ENCODE measurements at places on chromosomes 7 and 10. TPM values are rescaled to one million over a fixed set of nuclear protein-coding genes. Genes with fewer than 3 reads are reported as not detected.

DNA sequence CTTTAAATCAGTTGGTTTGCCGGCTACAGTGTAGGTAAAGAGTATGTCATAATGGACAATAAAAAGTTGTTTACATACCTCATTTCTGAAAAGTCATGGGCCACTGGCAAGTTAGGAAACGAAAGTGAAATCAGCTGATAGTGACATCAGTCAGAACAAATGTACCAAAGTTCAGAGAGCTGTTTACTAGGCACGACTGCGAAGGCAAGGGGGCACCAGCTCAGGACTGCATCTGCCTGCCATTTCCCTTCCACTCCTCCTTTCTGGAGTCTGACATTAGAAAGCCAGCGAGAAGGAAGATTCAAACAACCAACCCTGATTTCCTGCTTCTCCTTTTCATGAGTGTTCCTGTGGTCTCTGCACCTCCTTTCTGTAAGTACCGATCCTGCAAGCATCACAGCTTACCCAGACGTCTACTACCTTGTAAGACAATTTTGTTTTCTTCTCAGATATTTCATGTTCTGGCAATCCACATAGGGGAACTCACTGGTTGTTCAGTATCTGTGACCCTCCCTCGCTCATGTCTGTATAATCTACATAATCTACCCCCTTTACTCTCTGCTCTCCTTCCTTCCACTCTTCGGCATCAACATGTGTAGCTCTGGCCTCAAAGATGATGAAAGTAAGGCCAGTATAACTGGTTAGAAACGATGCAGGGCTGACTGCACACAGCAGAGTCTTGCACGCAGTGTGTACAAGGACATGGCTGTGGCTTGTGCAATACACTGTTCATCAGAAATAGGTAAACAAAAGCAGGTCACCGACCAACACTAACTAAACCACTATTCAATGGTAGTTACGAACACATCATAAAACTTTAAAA lies at the start of gene TMEM140:
TMEM140 (plus strand) TSS at position 174 of the 823 bp plus-strand sequence. CDS start 16,370 bp downstream, outside the sequence.
- no peak for DNase-seq
- H3K36me3 ChIP-seq = no peaks in the 10 kb centered on the region
- H3K4me3 ChIP-seq = no peak within 1 kb of the TSS
- no peaks in the 10 kb centered on the region for H3K4me1 ChIP-seq
- H3K27ac ChIP-seq = no peak within 1 kb of the TSS

DNA sequence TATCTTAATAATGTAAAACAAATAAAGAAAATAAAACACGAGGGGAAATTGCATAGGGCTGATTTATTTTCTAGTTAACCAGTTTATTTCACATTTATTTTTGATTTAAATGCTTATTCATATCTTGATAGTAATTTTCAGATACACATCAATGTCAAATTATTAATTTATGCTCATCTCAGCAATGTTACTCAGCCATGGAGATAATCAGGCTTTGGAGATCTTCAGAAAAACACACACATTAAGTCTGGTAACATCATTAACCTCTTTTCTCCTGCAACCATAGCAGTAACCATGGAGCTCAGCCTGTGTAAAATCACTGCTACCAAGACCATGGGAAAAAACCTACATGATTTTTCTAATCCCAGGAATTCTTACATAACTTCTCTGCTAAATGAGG lies 31.9 kb upstream of the TBX20 start:
- H3K36me3 ChIP-seq = peaks cover 13% of the 10 kb centered on the region
- H3K4me3 ChIP-seq = no peak overlapping the region
- DNase-seq = no peak
- H3K27ac ChIP-seq = no peak overlapping the region
- peaks cover 3% of the 10 kb centered on the region for H3K4me1 ChIP-seq
- H3K27me3 ChIP-seq = peaks cover 2% of the 10 kb centered on the region

- H3K27ac ChIP-seq = no peak overlapping the region
- H3K4me3 ChIP-seq = no peak overlapping the region
- peaks cover 4% of the 10 kb centered on the region for H3K27me3 ChIP-seq
- H3K36me3 ChIP-seq = peaks cover 8% of the 10 kb centered on the region
- H3K4me1 ChIP-seq = peaks cover 6% of the 10 kb centered on the region
Measured at GRCh38 chr10:63977329-63977923, 456.2 kb downstream of the REEP3 start.

GRCh38 chr10:103498936-103499638 lies 5.6 kb downstream of the NEURL1 start:
- no peak overlapping the region for H3K27ac ChIP-seq
- no peaks in the 10 kb centered on the region for H3K36me3 ChIP-seq
- no peak overlapping the region for H3K4me3 ChIP-seq
- DNase-seq = no peak
- peaks cover 21% of the 10 kb centered on the region for H3K27me3 ChIP-seq

DNA sequence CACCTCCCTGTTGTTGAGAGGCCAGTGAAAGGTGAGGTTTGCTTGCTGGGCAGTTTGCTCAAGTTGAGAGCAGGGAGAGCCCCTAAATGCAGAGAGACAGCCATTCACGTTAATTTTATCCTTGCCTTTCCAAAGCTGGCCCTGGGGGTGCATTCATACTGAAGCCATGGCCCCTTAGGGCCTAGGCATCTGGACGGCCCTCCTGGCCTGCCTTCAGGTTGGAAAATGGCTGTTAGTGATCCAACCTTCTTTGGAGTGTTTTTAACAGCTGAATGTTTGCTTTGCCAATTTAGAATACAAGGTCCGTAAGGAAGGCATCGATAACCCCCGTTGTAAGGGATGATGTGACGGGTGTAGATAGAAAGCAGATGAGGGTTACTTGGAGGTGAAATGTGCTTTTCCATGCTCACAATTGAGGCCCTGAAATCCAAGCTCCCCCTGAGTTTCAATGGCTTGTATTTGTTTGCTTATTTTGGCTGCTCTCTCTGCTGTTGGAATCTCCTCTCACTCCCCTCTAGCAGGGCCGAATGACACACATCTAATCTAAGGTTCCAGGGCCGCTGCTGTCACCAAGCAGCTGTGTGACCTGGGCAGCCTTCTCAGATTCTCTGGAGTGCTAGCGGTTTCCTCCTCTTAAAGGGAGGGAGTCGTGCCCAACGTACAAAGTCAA lies 171.6 kb upstream of the MKI67 start:
- peaks cover 1% of the 10 kb centered on the region for H3K4me1 ChIP-seq
- DNase-seq = no peak
- H3K36me3 ChIP-seq = peaks cover 13% of the 10 kb centered on the region
- no peak overlapping the region for H3K4me3 ChIP-seq
- no peaks in the 10 kb centered on the region for H3K27me3 ChIP-seq

DNA sequence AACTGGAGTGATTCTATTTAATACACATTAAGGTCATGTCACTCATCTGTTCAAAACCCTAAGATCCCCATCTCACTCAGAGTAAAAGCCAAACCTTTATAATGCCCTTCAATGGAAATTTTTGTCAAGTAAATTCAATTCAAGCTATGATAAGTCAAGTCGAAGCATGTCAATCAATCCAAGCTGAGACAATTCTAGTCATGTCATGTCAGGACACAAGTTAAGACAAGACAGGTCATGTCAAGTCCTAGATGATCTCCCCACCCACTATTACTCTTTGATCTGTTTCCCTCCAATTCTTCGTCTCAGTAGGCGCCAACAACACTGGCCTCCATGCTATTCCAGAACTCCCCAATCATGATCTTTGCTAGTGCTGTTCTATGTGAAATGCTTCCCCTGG lies 141.4 kb downstream of the MAGI2 start:
- no peaks in the 10 kb centered on the region for H3K27me3 ChIP-seq
- no peaks in the 10 kb centered on the region for H3K36me3 ChIP-seq
- no peak overlapping the region for H3K27ac ChIP-seq
- H3K4me1 ChIP-seq = no peaks in the 10 kb centered on the region

DNA sequence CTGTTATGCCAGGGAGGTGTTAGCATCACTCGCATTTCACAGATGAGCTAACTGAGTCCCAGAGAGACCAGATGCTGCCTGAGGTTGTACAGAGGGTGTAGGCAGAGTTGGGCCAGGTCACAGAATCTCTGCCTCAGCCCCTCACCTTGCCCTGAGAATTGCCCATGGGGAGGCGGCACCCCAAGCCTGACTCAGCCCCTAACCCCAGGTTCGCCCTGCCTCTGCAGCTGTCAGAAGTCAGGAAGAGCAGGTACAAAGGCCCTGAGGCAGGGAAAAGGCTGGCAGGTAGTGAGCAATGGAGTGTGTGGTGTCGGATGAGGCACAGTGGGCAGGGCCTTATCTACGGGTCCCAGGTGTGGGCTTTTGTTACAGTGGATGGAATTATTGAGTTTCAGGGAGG lies 79.4 kb downstream of the MYL10 start:
- no peak overlapping the region for H3K27ac ChIP-seq
- H3K36me3 ChIP-seq = no peaks in the 10 kb centered on the region
- H3K27me3 ChIP-seq = peaks cover 8% of the 10 kb centered on the region

GRCh38 chr10:94344522-94345122 lies 18.1 kb downstream of the NOC3L start:
- no peak overlapping the region for H3K4me3 ChIP-seq
- H3K27ac ChIP-seq = no peak overlapping the region
- no peak for DNase-seq
- H3K27me3 ChIP-seq = no peaks in the 10 kb centered on the region
- no peaks in the 10 kb centered on the region for H3K36me3 ChIP-seq

DNA sequence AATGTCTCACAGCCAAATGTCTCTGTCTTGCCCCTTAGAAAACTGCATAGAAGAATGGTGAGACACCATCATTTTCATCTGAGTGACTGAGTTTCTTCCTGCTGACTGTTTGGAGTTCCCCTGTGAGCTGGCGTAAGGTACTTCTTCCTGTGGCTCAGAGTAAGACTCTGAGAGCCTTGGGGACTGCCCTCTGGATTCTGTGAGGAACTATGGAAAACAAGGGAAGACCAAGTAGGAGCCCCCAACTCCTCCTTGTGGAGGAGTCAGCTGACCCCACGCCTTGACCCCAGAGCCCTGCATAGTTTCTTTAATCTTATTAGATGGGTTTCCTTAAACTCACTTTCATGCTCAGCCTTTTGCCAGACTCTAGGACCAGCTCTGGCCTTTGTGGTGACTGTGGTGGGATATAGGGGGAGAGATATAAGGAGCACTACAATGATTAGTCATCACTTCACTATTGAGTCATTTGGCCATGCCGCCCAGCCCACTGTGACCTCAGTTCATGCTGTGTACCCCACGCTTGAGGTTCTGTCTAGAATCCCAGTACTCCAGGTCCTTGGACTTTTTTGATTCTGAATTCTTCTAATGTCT lies 51.8 kb upstream of the FAM133B start:
- H3K36me3 ChIP-seq = no peaks in the 10 kb centered on the region
- no peak for DNase-seq
- no peak overlapping the region for H3K27ac ChIP-seq
- peaks cover 34% of the 10 kb centered on the region for H3K4me1 ChIP-seq
- H3K27me3 ChIP-seq = peaks cover 5% of the 10 kb centered on the region

GRCh38 chr10:6721480-6721879 lies 141.4 kb upstream of the PRKCQ start:
- H3K36me3 ChIP-seq = no peaks in the 10 kb centered on the region
- H3K27ac ChIP-seq = no peak overlapping the region
- DNase-seq = no peak
- H3K4me3 ChIP-seq = no peak overlapping the region
- H3K27me3 ChIP-seq = no peaks in the 10 kb centered on the region
- no peaks in the 10 kb centered on the region for H3K4me1 ChIP-seq

DNA sequence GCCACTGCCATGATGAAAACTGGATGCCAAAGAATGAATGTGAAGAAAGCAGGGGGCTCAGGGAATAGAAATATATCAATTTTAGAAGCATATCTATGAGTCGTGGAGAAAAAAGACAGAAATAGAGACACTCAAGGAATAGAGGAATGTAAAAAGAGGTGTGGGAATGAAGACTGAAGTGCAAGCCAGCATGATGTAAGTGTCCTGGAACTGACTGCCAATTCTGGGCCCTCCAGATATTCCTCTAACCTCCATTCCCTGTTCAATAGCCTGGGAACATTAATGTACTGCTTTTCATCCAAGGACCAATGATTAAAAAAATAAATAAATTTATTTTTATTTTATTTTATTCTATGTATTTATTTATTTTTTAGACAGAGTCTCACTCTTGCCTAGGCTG lies 40.6 kb downstream of the NEBL start:
- no peaks in the 10 kb centered on the region for H3K27me3 ChIP-seq
- no peak for DNase-seq
- no peaks in the 10 kb centered on the region for H3K36me3 ChIP-seq
- H3K4me1 ChIP-seq = peaks cover 4% of the 10 kb centered on the region
- no peak overlapping the region for H3K27ac ChIP-seq
- no peak overlapping the region for H3K4me3 ChIP-seq

DNA sequence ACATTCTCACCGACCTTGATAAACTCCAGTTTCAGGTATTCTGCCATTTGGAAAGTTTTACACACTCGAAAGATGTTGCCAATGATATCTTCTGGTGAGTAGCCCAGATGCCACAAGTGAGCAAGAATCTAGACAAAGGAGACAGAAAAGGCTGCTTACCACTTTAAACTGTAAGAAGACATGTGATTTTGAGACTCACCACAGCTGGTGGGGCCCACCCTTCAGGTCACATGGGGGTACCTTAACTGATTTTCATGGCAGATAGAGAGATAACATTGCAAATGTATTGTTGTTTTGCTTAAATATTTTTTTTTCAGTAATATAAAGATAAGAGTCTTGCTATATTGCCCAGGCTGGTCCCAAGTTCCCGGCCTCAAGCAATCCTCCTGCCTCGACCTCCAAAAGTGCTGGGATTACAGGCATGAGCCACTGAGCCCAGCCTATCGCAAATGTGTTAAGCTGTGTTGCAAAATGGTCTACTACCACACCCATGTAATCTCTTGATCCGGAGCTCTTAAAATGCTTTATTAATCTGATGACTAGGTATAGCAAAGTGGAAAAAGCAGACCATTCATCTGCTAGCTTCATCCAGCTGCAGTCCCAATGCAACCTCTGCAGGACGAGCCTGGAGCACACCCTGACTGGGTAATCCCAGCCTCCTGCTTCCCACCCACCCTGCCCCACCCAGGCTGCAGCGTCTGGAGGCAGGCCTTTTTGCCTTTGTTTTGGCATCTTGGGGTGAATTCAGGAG lies 18.5 kb downstream of the RFC2 start:
- DNase-seq = no peak
- no peak overlapping the region for H3K4me3 ChIP-seq
- H3K27ac ChIP-seq = no peak overlapping the region
- H3K4me1 ChIP-seq = no peaks in the 10 kb centered on the region
- no peaks in the 10 kb centered on the region for H3K27me3 ChIP-seq

- no peak overlapping the region for H3K27ac ChIP-seq
- no peaks in the 10 kb centered on the region for H3K36me3 ChIP-seq
- DNase-seq = no peak
- no peak overlapping the region for H3K4me3 ChIP-seq
Measured at GRCh38 chr10:71646592-71647292, 72.8 kb downstream of the C10orf105 start.

The PDZD7 gene
- total RNA-seq = 1.5 TPM

The IGFBP3 gene
- 0.17 TPM for total RNA-seq

The AKR1E2 gene
- 8.7 TPM for total RNA-seq

The SFMBT2 gene
- total RNA-seq = 9.1 TPM

The SND1 gene
- 165 TPM for total RNA-seq

The SPAM1 gene
- total RNA-seq = not detected

The AKR1C3 gene
- total RNA-seq = 0.49 TPM

The PTPRN2 gene
- total RNA-seq = 49.0 TPM

The IL6 gene
- total RNA-seq = not detected

The ZP3 gene
- total RNA-seq = 3.4 TPM

The HK1 gene
- total RNA-seq = 240 TPM

The KLF14 gene
- not detected for total RNA-seq
